ENCODE measurements at places on chromosomes 12 and 14.
A peak's percentile ranks its signal among the peaks of the same experiment; 100 is the strongest.

DNA sequence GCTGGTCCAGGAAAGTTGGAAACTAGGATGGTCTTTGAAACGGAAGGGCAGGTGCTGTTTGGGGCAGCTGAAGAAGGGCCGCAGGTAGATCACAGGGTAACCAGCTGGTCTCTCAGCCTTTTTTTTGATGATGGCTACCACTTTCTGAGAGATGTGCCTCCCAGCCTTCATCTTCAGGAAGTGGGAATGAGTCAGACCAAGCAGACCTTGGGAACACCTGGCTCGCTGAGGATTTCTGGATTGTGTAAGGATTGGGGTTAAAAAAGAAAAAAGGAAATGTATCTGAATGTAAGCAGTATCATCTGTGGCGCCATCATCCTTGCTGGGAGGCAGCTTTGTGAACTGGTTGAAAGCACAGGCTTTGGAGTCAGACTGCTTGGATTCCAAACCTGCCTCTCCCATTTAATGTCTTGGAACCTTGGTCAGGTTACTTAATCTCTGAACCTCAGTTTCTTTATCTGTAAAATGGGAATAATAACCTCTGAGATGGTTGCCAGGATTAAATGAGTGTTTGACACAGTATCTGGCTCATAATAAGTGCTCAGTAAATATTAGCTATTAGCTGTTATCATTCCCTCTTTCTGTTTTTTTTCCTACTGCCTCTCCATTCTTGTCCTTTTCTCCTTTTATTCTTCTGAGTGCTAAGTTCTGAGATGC, 1.7 kb downstream of the PRPF40B start:
- no peak for DNase-seq

GRCh38 chr14:24982472-24983155, 67.3 kb downstream of the STXBP6 start:
- DNase-seq, result no peak

- DNase-seq, result no peak
These were observed 53.4 kb downstream of the RGS6 start for GRCh38 chr14:71985538-71986189.

DNA sequence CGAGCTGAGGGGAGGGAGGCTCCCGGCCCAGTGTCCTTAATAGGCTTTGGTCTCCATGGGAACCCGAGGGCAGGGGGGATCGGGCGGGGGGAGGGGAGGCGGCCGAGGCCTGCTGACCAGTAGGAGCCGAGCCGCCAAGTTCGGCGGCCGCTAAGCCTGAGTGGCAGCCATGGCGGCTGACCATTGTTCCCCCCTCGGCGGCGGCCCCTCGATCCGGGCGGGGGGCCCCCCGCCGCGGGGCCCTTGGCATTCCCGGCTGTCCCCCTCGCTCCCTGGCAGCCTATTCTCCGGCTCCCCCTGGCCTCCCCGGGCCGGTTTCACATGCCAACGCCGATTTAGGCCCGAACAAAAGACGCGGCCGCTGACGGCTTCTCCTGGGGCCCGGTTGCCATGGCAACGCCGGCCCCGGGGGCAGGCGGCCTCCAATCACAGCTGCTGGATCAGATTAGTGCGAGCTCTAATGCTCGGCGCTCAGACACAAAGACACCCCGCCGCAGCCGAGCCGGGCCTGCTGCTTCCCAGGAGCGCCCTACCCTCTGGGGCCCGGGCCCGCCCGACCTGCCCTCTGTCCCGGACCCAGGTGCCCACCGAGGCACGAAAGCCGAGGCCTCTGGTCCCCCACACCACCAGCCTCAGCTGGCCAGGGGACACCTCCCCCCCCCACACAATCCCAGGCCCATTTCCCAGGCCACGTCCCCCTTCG, 7.3 kb downstream of the MSI1 start:
- peak; percentile 67 for DNase-seq

All from hippocampal formation (tissue), 2 donors.